Stimulated activated CD8-positive, alpha-beta memory T cell treated with anti-CD3 and anti-CD28 coated beads, Interleukin-2, amount 100 ng/mL, for 48 hours (primary cell): ENCODE measurements at places on chromosomes 5 and 9.

DNA sequence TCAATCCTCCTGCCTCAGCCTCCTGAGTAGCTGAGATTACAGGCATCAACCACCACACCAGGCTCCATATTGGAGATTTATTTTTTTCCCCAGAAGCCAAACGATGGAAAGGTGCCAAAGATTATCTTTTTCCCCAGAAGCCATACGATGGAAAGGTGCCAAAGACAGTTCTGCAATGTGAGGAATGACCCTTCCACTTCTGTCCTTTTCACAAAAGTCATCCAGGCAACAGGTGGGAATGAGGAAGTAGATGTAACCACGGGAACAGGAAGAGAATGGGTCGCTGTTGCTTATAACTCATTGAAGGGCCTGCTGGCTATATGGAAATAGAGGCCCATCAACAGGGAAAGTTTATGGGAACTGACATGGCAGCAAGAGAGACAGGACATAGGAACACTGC lies 233.7 kb upstream of the MSX2 start:
- no peak for DNase-seq

DNA sequence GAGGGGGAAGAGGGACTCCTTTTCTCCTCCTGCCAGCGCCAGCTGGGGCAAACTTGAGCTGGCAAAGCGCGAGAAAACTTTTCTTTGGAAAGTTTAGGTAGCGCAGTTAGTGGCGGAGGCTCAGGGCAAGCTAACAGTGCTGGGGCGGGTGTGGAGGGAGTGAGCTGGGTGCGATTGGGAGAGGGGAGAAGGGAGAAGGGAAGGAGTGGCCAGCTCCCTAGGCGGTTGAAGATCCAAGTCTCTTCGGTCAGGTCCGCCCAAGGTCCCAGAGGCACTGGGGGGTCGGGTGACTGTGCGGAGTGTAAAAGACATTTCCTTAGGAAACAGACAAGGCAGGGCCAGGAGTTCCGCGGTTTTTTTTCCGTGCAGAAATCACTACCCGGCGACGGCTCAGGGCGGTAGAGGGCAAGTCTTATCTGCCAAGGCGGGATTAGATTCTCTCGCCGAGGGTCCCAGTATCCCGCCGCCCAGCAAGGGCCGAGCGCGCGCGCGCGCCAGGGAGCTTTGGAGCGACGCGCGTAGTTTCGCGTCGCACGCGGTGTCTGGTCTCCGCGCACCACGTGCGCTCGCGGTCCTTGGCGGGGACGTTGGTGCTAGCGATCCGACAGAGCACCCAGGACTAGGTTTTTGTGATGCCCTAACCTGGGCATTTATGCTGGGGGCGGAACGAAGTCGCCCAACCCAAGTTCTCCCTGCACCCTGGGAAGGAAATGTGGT lies 33.6 kb upstream of the NFIB start:
- no peak for DNase-seq

DNA sequence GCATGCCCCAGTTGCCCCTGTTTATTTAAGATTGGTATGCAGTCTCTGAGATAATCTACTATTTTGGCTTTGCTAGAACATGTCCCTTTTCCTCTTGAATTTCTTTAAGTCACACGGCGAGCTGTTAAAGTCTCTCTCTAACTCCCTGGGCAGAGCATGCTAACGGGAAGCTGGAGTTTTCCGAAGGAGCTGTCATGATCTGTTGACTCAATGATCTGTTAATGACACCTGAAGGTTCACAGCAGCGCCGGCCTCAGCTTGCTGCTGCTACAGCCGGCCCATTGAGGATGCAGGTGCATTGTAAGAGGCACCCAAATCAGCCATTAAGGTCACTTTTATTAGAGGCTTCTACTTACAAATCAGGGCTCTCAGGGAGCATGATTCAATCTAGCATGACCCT lies 1203.4 kb downstream of the MAT2B start:
- DNase-seq, result no peak

DNA sequence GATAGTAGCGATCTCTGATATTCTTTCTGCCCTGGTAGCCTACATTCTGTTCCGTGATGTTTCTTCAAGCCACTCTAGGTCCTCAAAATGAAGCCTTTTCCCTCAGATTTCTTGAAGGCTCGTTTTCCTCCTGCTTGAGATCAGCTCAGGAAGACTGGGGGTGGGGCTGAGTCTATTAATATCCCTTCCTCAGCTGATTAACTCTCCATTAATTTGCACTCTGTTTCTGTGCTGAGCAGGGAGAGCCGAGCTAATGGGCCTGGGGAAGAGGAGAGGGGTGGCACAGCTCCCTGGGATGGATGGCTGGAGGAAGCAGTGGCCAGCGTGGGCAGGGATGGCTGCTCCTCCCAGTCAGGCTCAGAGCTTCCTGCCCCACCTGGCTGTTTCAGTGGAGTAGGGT lies 93.3 kb downstream of the PPARGC1B start:
- DNase-seq, result no peak

- DNase-seq, result no peak
Measured at GRCh38 chr9:121741228-121741918, 89.9 kb downstream of the DAB2IP start.

DNA sequence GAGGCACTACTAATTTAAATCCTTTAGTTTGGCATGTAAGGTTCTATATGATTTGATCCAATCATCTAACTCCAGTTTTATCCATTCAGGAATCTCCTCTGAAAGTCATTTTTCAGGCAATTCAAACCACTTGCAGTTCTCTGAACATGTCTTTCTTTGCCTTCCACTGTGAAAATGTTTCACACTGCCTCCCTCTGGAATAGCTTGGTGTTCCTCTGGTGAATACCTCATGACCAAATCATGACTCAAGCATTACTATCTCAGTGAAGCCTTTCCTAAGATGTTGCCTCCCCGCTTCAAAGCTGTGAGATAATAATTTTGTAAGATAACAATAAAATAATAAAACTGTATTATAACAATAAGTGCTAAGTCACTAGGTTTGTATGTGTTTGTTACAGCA lies 981.1 kb downstream of the DTWD2 start:
- DNase-seq, result no peak

- no peak for DNase-seq
Measured at GRCh38 chr9:4573176-4573575, 82.9 kb downstream of the SLC1A1 start.

GRCh38 chr9:85178474-85178873 lies 508.9 kb downstream of the NTRK2 start:
- DNase-seq, result no peak

DNA sequence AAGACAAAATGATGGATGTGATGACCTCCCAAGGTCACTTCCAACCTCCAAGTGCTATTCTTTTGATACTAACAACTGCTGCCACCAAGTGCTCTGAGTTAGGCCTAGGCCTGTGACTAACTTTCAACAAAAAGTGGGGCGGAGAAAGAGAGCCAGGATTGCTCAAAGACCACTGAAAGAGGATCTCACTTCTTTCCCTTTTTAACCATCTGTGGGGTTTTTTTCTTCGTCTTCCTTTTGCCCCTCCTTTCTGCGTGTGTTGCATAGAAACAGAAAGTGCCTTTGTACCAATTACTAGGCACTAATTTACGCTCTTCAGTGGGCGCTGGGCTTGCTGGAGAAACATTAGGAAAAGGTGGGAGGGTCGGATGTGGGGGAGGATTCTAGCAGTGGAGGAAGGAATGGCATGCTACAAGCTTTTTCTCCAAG lies 8.0 kb downstream of the KLF9 start:
- DNase-seq, result no peak

DNA sequence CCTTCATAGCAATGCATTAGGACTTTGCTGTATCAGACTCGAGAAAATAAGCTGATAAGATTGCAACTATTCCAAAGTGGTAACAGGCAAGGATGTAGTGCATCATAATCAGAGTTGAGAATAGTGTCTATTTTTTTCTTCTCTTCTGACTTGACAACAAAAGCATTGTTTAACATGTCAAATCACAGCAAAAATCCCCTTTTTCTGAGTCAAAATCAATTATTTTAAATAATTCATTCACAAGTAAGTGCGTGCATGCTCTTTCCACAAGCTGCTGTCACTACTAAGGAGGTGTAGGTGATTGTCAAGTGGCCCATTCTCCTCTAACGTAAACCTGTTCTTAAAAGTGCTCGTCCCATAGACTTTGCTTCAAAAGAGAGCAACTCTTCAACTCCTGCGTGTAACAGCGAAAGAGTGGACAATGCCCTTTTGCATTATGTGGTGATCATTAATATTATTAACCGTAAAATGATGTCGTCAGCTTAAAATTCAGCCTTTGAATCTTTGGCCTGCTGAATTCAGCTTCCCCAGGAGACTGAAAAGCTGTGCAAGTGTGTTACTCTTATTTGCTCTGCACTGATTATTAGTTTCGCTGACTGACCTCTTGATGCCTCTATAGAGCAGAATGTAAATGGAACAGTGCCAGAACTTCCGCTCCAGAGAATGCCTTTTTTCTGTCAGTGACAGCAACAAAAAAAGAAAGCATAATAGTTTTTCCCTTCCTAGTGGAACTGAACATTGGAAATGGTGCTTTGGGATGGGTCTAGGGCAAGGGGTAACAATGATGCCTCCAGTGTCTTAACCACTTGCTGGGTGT lies 680.8 kb upstream of the SEMA6A start:
- DNase-seq, result no peak

- no peak for DNase-seq
Measured at GRCh38 chr5:16894236-16895057, 41.6 kb downstream of the MYO10 start.
